SK-N-SH (cell line): ENCODE measurements at places on chromosomes 11 and 22. TPM values are rescaled to one million over a fixed set of nuclear protein-coding genes. Genes with fewer than 3 reads are reported as not detected.

PDE2A gene
- 0.32 and 0.43 TPM in 2 replicates for polyA plus RNA-seq

SORL1 gene
- 6.1 and 7.1 TPM in 2 replicates for polyA plus RNA-seq

OLFML1 gene
- not detected in 2 replicates for polyA plus RNA-seq

OR10D3 gene
- not detected in 2 replicates for polyA plus RNA-seq

SLC15A3 gene
- polyA plus RNA-seq: 0.13 TPM in 1 of 2 replicates, not detected in the other

KAT5 gene
- polyA plus RNA-seq: 44.5 and 51.9 TPM in 2 replicates

CUL5 gene
- polyA plus RNA-seq: 6.8 and 8.0 TPM in 2 replicates

CATSPER1 gene
- 1.9 and 2.2 TPM in 2 replicates for polyA plus RNA-seq

MYH9 gene
- polyA plus RNA-seq: 202 and 303 TPM in 2 replicates

MYO7A gene
- polyA plus RNA-seq: 0.08 and 0.11 TPM in 2 replicates

ZNF280B gene
- polyA plus RNA-seq: 0.82 and 1.2 TPM in 2 replicates

C11orf91 gene
- polyA plus RNA-seq: 0.10 and 0.15 TPM in 2 replicates

GSTT2 gene
- polyA plus RNA-seq: 3.7 and 6.3 TPM in 2 replicates

RHOD gene
- polyA plus RNA-seq: 0.06 TPM in 1 of 2 replicates, not detected in the other

GPR83 gene
- polyA plus RNA-seq: 0.02 TPM in 2 replicates

EMSY gene
- polyA plus RNA-seq: 11.1 and 12.6 TPM in 2 replicates
